Activated T-helper 1 cell treated with anti-CD3 and anti-CD28 coated beads, Interleukin-2, amount 50 U/mL, for 16 hours (primary cell): ENCODE measurements at places on chromosomes 7 and 10.

GRCh38 chr10:79116801-79117723 lies 48.3 kb downstream of the ZMIZ1 start:
- no peak for DNase-seq

DNA sequence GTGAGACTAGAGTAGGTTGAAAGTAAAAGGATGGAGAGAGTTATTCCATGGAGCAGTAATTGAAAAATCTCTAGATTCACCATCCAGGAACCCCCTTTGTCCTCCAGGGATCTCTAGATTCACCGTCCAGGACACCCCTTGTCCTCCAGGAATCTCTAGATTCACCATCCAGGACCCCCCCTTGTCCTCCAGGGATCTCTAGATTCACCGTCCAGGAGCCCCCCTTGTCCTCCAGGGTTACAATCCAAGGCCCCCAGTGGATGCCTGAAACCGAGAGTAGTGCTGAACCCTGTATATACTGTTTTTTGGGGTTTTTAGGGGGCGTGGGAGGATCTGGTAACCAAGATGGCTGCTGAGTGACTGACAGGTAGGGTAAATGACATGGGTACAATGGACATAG lies 38.3 kb upstream of the PPP2R2D start:
- no peak for DNase-seq

DNA sequence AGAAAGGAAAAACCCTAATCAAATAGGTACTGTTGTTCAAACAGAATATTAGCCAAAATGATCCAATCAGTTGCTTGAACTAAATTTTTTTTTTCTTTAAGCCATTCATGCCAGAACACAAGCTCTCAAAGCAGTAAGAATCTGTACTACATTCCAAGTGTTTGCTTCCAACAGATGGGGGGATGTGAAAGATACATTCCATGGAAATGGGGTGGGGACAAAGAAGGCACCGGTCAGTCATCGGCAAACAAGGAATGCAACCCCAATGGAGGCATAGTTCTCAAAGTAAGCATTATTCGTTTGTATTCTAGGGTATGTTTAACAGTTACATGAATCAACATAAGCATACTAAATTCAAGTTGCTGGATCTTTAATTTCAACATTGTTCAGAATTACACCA lies 32.5 kb downstream of the C10orf143 start:
- no peak for DNase-seq

- DNase-seq: no peak
Measured at GRCh38 chr10:18429335-18429734, 222.1 kb downstream of the NSUN6 start.
